ENCODE measurements at places on chromosomes 1 and 21. TPM values are rescaled to one million over a fixed set of nuclear protein-coding genes. Genes with fewer than 3 reads are reported as not detected.

Gene POLR3GL
- 23.5 TPM for total RNA-seq

Gene SIM2
- not detected for total RNA-seq

Gene SGIP1
- not detected for total RNA-seq

Gene KRTAP10-9
- not detected for total RNA-seq

Gene FMO4
- total RNA-seq = 1.5 TPM

Gene SMYD3
- total RNA-seq = 26.8 TPM

Gene RIPPLY3
- not detected for total RNA-seq

Gene KLHL17
- total RNA-seq = 30.7 TPM

Gene TNFSF4
- 0.47 TPM for total RNA-seq

Gene VPS72
- 86.2 TPM for total RNA-seq

Gene EMC1
- 49.0 TPM for total RNA-seq

Gene ETNK2
- total RNA-seq = not detected

Gene IGSF9
- not detected for total RNA-seq

Gene KCNA2
- total RNA-seq = 3.7 TPM

Gene ZNF648
- not detected for total RNA-seq

Gene SH2D1B
- not detected for total RNA-seq

Gene FCMR
- total RNA-seq = 37.2 TPM
